Stimulated activated CD8-positive, alpha-beta memory T cell treated with anti-CD3 and anti-CD28 coated beads, Interleukin-4, amount 100 ng/mL, for 4 hours (primary cell): ENCODE measurements at places on chromosomes 13 and 19.

DNA sequence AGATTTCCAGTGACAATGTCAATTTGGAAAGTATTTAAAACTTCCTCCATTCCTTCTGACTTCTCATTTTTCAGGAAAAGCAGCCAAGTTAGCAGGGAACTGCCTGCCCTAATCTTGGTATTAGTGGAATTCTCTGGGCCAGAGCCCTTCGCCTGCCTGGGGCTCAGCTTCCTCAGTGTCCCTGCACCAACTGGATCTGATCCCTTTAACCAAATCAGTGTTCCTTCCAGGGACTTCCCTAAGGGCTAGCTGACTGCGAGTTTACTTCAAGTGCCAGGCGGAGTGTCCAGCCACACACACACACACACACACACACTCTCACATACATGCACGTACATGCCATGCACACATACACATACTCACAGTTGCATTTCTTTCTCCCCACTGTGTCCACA, 20.0 kb downstream of the RAB20 start:
- no peak for DNase-seq

DNA sequence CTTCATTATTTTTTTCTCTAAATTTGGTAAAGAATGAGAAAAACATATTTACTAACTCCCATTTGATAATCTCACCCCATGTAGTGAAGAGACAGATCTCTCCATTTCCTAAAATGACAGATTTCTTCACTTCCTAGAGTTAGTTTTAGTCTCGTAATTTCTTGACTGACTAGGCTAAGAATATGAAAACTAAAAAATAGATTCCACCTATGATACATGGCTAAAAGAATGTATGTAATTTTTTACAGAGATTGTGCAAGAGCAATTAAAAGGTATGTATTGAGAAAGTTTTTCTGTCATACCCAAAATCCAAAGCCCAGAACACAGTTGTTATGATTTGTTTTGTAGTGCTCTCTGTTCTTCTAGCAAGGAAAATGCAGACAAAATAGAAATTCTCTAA, 9.5 kb downstream of the NALCN start:
- DNase-seq = no peak

DNA sequence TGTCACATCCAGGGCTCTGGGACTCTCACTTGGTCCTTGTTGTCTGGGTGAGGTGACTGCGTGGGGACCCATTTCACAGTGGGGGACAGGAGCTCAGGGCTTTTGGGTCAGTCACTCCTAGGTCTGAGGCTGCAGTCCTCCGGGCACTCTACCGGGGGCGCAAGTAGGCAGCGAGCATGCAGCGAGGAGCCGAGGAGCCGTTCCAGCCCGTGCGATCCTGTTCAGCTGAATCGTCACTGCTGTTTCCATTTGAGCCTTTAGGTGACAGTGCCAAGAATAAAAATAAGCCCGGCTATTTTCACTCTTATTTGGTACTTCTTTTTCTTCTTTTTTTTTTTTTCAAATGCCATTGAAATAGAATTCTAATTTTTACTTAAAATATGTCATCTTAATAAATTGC, 126.5 kb downstream of the ZNF536 start:
- DNase-seq = no peak

GRCh38 chr13:99724633-99725517, 223.6 kb downstream of the TM9SF2 start:
- DNase-seq = no peak

DNA sequence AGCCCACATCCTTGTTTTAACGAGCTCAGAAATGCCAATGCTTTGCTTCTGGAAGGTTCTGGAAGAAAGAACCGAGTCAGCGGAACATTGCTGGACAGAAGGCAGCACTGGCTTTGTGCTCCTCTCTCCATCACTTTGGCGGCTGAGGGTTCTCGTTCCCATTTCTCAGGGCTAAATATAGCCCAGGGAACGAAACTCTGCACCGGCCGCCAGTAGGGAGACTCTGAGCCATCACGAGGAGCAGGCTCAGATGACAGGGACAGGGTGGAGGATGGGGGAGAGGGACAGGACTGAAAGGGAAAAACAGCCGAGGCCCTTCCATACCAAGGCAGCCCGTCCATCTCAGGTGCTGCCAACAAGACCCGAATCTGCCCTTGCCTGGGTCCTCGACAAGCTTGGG, 166.4 kb downstream of the CACNA1A start:
- no peak for DNase-seq

DNA sequence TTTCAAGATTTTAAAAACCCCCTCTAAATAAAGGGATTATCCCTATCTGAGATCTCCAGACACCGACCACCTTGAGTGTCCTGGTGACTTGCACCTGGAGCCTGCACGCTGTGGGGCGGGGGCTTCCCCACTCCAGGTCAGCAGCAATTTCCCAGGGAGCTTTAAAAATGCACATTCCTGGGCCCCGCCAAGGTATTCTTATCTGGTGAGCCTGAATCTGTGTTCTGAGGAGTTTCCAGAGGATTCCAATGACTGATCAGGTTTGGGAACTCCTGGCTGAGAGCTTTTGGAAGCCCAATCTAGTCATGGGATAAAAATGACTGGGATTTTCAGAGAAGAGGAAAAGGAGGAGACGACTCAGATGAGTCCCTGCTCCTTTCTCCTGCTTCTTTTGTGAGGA, 66.1 kb downstream of the FGF9 start:
- no peak for DNase-seq

GRCh38 chr13:63345835-63346234, 1930.2 kb upstream of the PCDH20 start:
- no peak for DNase-seq

- no peak for DNase-seq
Measured at GRCh38 chr13:96299235-96299634, 209.3 kb downstream of the HS6ST3 start.

DNA sequence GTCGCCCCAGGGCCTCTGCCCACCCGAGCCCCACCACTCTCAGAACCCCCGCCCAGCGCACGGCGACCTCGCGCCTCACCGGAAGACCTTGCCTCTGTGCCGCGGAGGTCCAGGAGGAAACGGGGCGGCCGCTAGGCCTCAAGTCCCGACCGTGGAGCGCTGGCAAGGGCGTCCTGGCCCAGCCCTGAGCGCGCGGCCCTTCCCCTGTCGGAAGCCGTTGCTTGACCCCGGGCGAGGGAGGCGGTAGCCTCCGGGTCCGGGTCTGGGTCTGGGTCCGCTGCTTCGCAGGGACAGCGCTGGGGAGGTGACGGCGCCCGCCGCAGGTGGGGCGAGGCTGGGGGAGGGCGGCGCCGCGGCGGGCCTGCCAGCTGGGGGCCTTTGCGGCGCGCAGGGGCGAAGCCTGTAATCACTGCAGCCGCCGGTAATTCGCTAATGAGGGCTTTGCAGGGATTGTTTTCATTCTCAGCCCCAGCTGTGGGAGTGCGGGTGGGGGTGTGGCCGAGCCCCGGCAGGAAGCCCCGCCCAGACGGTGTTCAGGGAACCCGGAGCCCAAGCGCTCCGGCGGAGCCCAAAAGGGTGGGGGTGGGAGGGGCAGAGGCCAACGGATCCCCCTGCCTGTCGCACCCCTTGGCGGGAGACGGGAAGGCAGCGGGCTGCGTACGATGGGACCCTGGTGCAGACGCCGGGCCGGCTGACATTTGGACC, 8.6 kb downstream of the C19orf25 start:
- DNase-seq = peak; percentile 51

DNA sequence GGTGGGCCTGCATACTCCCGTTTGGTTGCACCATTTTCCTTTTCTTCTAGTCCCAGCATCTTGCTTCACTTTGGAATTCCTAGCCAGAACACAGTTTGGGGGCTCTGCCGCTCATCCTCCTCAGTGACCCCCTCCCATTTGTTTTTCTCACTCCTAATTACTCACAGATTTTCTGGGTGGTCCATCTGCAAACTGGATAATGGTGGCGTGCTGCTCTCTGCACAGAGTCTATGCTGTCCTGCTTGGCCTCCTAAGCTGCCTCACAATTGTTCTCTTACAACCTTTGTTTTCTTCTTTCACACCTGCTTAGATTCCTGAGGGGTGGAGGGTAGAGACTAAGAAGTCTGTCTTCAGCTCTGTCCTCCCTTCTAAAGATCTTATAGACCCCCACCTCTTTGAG, 80.8 kb downstream of the SHISA2 start:
- DNase-seq = no peak

DNA sequence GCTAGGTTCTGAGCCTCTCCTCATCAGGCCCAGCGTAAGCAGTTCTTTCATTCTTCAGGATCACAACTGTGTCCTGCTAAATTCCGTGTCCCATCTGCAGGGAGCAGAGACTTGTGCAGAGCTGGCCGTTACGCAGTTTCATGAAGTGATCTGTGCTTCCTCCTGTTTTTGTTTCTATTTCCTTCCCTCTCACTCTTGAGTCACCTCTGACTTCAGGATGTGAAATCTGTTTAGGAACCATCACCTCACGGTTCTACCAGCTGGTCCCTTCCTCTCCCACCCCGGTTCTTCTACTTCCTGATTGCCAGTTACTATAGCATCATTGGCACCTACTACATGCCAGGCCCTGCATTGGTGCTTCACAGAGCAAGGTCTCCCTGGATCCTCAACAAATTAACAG, 8.5 kb downstream of the MAU2 start:
- DNase-seq = no peak

DNA sequence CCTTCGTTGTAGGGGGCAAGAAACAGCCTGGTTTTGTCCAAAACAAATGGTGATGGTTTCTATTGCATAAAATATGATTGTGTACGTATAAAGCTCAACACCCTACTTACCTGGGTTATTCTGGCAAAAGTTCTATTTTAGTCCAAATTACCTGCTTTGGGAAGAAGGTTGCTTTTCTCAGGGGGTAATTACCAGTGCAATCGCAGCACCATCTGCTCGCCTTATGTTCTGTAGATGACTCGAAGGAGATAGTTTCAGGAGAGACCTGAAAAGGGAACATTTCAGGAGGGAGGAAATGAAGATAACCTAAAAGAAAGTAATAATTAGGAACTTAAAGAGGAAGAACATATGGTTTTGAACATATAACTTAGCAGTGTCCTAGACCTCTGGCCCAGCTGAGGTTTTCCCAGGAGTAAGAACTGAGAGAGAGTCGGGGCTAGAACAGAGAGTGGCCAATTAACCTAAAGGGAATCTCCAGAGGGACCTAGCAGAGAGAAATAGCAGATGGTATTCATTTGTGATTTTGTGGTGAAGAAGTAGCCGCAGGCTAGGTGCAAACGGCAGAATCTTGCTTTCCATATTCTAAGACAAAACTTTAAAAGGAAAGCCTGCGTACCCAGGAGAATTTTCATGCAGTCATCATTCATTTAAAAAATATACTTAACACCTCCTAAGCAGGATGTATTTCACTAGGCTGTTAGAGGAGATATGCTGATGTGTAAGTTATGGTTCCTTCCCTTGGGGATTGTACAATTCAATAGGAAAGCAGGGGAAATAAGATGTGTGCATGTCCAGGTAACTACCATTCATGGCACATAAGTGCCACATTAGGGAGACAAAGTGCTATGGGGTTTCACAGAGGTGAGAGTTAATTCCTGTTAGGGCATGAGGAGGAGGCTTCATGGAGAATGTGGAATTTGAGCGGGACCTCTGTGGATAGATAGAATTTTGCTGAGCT, 113.0 kb upstream of the SLC10A2 start:
- no peak for DNase-seq

GRCh38 chr13:81492449-81492848, 1151.5 kb upstream of the SPRY2 start:
- no peak for DNase-seq

DNA sequence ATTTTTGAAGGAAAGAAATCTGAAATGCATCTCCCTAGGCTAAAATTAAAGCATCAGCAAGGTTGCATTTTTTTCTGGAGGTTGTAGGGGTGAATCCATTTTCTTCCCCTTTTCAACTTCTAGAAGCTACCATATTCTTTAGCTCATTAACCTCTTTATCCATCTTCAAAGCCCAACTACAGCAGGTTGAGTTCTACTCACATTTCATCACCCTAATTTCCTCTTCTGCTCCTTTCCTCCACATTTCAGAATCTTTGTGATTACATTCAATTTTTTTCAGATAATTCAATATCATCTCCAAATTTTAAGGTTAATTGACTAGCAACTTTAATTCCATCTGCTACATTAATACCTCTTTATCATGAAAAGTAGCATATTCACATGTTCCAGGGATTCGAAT, 2655.7 kb upstream of the PCDH20 start:
- DNase-seq = no peak

DNA sequence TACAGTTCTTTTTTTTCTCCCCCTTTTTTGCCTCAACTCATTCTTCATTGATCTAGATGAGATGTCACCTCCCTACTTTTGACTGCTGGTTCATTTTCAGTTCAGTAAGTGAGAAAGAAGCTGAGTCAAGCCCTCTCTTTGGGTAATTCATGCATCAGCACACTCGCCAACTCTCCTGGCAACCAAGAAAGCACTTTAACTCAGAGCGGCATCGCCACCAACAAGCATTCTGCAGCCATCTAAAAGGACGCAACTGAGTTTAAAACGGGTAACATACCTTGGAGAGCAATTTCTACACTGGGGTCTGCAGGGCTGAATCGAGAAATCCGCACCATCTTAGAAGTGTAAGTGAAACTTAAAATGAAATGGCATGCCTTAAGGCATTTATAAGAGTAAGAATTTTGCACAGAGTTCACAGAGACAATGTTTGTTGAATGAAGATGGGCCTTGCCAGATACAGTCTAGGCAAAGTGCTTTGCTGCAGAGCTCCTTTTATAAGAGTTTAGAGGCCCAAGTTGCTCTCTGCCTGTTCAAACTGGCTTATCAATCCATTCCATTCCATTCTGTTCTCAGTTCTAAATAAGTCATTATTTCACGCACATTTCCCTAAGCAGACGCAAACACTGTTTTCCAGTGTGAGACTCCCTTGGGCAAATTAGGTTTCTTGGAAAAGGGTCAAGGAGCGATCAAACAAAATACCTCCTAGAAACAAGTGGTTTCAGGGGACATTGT, 338.0 kb downstream of the ENOX1 start:
- no peak for DNase-seq

DNA sequence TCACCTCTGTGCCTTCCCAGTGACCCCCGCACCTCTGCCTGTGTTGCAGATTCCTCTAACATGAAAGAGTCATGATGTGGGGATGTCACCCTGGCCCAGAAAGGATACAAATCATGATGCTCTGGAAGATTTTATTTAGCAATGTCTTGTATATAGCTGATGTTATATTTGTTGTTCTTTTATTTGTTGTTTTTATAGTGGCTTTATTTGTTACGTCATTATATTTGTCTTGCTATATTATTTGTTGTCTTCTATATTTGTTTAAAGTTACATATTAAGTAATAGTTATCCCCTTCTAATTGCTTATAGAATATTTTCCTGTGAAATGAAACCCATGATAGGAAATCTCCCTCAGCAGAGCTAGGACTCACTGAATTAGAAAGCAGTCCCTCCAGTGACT, 1149.2 kb downstream of the UQCRFS1 start:
- no peak for DNase-seq

DNA sequence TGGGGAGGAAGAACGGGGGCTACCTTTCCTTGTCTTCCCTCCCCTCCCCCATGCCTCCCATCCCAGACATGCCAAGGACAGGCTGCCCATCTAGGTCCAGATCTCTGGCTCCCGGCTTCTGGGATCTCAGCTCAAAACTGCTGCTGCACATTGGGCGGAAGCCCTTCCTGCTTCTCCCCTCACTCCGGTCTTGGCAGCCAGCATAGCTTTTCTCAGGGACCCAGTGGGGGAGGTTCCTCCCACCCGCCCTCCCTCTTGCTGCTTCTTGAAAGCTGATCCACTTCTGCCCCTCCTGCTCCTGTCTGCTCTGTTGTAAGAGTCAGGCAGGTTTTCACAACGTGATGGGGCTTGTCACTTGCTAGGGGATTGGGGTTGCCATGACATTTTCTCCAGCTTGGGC, 21.7 kb upstream of the RNF17 start:
- no peak for DNase-seq
